ENCODE measurements at places on chromosomes 2 and 18.

DNA sequence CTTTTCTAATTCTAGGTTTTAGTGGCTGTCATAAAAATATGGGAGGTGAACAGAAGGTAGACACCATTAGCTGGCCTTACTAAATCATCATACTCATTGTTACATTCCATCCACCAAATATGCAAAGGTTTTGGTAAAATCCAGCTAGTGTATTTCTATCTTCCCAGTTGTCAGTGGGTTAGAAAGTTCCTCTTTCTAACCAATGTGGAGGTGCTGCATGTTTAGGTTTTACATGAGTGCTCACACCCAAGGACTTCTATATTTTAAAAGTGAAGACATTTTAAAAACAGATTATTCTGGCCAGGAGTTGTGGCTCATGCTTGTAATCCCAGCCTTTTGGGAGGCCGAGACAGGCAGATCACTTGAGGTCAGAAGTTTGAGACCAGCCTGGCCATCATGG, 5.9 kb downstream of the ALPP start:
- no peak for DNase-seq

GRCh38 chr18:24372279-24372872, 25.2 kb downstream of the OSBPL1A start:
- DNase-seq, result no peak

GRCh38 chr2:169798397-169798717, 314 bp upstream of the SSB start:
- DNase-seq, result no peak

GRCh38 chr2:11503354-11503927, 30.4 kb upstream of the GREB1 start:
- no peak for DNase-seq

GRCh38 chr2:184589261-184589660, 9.1 kb upstream of the ZNF804A start:
- DNase-seq, result no peak

- no peak for DNase-seq
Measured at GRCh38 chr2:226847090-226847489, 11.2 kb downstream of the RHBDD1 start.

DNA sequence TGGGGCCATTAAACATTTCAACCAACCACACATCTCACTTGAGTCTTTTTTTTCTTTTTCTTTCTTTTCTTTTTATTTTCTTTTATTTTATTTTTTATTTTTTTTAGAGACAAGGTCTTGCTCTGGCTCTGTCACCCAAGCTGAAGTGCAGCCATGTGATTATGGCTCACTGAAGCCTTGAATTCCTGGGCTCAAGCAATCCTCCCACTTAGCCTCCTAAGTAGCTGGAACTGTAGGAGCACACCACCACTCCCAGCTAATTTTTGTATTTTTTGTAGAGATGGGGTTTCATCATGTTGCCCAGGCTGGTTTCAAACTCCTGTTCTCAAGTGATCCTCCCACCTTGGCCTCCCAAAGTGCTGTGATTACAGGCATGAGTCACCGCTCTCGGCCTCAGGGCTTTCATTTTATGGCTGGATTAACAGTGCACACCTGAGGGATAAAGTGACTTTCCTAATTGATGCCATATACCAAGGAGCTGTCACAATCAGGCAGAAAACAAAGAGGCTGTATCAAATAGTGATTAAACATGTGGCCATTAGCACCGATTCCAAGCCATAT, 21.5 kb downstream of the KIAA2012 start:
- no peak for DNase-seq

- no peak for DNase-seq
Measured at GRCh38 chr2:222794585-222795449, 66.0 kb upstream of the ACSL3 start.

GRCh38 chr2:56313500-56313921, 129.7 kb downstream of the CCDC85A start:
- DNase-seq, result no peak

DNA sequence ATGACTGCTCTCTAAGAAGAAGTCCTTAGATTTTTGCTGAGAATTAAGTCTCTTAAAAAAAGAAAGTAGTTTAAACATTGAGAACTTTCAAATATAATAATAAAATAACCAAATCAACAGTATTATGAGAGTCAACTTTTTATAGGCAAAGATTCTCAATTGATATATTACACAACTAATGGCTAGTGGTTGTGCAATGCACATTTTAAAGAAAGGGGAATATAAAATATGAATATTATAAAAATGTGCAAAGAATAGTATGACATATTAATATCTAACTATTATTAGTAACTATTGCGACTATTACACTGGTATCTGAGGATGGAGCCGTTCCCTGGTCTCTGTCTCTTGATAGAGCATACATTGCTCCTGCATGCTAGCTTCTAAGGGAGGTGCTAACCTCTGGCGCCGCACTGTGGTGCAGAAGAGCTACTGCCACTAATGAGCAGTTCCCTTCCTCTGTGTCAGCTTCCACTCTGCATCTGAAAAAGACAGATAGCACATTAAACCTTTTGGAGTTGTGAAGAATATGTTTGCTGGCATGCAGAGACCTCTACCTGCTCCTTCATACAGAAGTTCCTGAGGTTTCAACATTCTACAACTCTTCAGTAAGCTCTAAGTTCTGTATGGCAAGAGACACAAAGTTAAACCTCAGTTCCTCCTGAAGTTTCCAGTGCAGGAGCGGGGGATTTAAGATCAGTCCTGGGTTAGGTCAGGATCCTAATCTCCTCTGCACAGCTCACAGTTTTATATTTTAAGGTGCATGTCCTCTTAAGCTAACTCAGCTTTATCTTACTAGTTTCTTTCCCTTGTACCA, 3.5 kb upstream of the SLC9A2 start:
- no peak for DNase-seq

DNA sequence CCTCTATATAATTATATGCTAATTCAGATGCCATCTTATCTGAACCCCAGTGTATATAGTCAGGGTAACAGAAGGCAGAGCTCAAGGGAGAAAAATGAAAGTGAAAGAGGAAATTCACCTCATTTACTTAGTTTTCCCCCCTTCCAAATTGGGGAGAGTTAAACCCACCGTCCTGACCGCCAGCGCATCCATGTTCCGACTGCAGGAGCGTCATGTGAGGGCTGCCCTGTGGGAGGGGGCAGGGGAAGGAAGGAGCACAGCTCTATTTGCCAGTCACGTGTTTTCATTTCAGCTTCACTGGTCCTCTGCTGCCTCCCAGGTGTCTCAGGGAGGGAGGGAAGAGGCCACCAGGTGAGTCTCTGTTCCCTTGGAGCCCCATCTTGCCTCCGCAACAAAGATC, 13.2 kb downstream of the CNNM4 start:
- DNase-seq, result no peak

DNA sequence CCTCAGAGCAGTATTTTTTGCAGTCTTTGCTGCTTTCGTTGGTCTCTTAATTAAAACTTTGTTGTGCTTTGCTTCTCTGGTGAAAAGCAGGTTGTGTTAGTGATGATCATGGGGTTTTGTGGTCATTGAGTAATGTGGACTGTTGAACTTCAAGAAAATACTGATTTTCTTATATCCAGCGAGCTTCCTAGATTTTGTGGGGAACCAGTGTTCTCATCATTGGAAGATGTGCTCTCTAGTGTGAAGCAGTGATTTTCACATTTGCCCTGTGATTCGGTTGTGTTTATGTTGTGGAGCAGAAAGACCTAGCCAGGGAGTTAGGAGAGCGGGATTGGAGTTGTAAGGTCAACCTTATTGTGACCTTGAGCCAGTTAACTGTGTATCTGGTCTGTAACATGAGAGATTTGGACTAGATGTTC, 12.4 kb downstream of the ASAP2 start:
- DNase-seq, result no peak

- DNase-seq, result no peak
Measured at GRCh38 chr18:2538844-2539243, 32.5 kb downstream of the METTL4 start.

DNA sequence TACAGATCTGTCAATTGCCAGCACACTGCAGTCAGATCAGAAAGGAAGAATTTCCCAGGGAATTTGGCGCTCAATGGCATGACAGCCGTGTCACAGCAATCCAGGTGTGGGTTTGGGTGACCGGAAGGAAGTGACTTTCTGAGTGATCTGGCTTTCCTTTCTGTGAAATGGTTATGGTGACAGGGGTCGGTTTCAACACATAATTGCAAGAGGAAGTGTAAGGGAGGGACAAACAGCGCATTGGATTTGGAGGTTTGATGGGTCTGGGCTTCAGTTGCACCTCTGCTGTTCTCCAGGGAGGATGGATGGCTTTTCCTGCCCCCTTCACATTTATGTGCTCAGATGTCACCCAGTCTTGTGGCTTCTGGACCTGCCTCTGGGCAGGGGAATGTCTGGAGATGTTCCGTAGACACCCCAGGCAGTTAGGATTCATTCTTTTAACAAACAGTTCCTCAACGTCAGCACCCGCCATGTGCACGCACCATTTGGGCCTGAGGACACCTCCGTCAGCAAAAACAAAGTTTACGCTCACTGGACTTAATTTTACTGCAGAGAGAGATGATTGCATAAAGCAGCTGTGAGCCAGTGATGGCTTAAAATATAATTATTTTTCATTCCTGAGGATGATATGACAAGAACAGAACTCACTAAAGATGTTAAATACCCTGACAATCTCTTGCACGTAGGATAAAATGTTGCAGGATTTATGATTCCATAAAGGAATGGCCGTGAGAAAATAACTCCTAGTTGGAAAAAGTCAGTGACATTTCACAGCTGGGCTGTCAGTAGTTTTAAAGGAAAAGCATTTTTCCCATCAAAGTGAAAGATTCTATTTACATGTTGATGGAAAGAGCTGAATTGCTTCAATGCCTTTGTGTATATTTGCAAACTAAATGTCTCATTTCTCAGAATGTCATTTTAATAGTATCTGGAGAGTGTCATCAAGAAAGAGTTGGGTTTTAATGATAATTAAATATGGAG, 36.9 kb downstream of the MBP start:
- no peak for DNase-seq

DNA sequence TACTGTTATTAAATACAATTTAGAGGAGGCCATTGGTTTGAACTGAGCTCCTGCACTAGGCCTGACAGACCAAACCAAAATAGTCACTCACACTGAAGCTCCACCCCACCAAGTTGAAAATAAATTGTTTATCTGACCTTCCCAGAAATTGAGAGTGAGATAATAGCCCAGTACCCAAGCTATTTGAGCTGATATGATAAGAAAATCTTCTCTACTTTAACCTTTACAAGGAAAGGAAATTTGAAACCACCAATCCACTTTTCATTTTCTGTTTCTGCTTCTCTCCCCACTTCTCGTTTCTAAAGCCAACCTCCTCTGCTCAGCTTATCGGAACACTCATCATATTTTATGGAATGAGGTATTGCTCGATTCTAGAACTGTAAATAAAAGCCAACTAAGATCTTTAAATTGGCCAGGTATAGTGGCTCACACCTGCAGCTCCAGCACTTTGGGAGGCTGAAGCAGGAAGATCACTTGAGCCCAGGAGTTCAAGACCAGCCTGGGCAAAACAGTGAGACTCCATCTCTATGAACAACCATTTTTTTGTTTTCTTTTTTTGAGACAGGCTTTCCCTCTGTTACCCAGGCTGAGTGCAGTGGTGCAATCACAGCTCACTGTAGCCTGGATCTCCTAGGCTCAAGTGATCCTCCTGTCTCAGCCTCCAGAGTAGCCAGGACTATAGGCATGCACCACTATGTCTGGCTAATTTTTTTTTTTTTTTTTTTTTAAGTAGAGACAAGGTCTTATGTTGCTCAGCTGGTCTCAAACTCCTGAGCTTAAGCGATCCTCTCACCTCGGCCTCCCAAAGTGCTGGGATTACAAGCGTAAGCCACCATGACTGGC, 13.3 kb upstream of the GALM start:
- peak; percentile 51 for DNase-seq

GRCh38 chr2:229660391-229660790, 54.0 kb downstream of the DNER start:
- no peak for DNase-seq

- DNase-seq, result peak; percentile 86
Measured at GRCh38 chr2:100381240-100381639, 36.2 kb downstream of the CHST10 start.

DNA sequence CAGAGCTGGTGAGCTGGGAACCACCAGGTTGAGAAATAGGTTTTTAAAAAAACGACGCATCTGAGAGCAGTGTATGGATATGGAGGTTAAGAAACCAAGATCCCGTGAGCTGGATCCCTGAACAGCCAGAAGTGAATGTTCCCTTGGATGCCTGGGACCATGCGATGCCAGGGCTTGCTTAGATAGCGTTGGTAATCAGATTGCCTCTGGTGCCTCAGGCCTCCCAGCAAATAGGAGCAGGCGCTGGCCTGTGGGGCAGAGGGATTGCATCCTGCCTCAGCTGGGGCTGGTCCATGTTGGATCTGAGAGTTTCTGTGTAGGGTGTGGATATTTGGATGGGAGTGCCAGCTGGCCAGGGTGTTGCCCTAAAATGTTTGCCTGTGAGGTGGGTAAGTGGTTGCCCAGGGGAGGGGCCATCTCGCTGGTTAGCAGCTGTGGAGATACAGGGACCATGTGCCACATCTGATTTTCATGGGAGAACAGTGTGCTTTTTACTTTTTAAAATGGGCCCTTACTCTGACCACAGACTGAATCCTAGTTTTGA, 80.8 kb upstream of the MCFD2 start:
- DNase-seq, result no peak

GRCh38 chr18:9715978-9716774, 8.1 kb downstream of the RAB31 start:
- no peak for DNase-seq

GRCh38 chr2:20737505-20737904, 70.6 kb downstream of the GDF7 start:
- no peak for DNase-seq

DNA sequence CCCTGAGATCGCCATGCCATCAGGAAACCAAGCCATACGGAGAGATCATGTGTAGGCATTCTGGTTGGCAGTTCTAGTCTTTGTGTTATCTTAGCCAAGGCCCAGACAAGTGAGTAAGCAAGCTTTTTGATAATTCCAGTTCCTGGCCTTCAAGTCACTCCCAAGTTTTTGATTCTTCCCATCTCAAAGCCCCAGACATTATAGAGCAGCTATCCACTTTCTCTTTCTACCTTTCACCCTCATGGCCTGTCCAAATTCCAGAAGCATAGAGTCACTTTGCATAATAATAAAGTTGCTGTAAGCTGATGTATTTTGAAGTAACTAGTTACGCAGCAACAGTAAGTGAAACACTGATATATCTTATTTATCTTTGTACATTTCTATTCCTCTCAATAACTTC, 26.8 kb upstream of the IL1RL1 start:
- no peak for DNase-seq

DNA sequence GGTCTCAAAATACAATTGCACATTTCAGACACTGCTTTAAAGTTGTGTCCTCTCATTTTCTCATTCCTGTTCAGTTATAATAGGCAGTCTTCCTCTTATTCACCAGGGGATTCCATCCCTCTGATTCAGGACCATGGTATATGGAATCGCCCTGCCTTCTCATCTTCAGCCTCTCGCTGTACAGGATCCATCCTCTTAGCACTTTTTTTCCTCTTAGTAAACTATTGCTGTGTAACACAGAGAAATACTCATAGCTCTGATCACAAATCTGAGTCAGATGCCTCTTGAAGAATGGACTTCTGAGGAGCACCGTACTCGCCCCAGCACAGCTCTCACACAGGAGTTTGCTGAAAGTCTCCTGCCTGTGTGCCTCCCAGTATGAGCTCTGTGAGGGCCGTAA, 11.3 kb downstream of the RMP24 start:
- no peak for DNase-seq

- DNase-seq, result no peak
Measured at GRCh38 chr18:76957384-76958355, 135.3 kb downstream of the ZNF236 start.
